ENCODE measurements at places on chromosomes 3 and 15.

DNA sequence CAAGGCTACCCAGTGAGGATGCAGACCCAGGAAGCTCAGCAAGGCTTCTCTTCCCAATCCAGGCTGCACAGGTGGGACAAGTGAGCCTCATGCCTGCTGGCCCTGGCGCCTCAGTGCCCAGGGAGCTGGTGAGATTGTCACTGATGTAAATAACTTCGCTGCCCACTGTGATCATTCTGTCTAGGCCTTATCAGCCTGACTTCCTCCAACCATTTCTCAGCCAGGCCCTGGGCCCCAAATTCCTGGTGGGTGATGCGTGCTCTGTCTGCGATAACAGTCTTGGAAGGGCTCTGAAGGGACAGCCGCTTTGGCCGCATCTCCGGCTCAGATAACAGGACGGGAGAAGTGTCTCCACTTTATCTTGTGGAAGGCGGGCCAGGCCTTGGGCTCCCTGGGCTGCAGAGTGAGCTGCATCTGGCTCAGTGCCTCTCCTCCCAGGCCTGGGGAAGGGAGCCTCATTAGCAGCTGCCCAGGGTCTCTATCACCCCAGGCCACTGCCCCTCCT is 2.2 kb upstream of the FBLN2 start:
- no peak overlapping the region for H3K27ac ChIP-seq
- no peak for DNase-seq
- H3K4me1 ChIP-seq = no peaks in the 10 kb centered on the region
- H3K27me3 ChIP-seq = peaks cover 8% of the 10 kb centered on the region
- no peaks in the 10 kb centered on the region for H3K36me3 ChIP-seq

DNA sequence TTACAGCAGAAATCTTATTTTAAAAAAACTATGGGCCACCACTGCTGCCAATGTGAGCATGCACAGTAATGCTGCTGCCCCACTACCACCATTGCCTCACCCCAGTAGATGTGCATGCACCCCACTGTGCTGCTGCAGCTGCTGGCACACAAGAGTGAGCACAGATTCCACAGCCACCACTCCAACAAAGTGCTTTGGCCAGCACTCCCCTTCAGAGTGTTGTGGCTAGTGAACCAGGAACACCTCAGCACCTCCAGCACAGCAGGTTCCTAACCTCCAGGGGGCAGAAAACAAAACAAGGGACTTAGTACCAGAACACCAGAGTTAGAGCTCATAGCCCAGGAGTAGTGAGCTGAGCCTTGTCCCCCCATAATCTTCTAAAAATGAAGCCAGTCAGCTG is 629.6 kb downstream of the PYDC2 start:
- H3K4me3 ChIP-seq = no peak overlapping the region
- no peak overlapping the region for H3K27ac ChIP-seq
- H3K36me3 ChIP-seq = no peaks in the 10 kb centered on the region
- H3K27me3 ChIP-seq = no peaks in the 10 kb centered on the region

GRCh38 chr15:65217526-65218482 is 6.5 kb upstream of the CILP start:
- H3K4me1 ChIP-seq = no peaks in the 10 kb centered on the region
- no peak overlapping the region for H3K4me3 ChIP-seq
- no peak for DNase-seq
- no peaks in the 10 kb centered on the region for H3K27me3 ChIP-seq

- H3K4me3 ChIP-seq = no peak overlapping the region
- H3K4me1 ChIP-seq = no peaks in the 10 kb centered on the region
- no peak overlapping the region for H3K27ac ChIP-seq
- H3K36me3 ChIP-seq = peaks cover 13% of the 10 kb centered on the region
- H3K27me3 ChIP-seq = no peaks in the 10 kb centered on the region
Observed at GRCh38 chr3:58095603-58096138, 87.4 kb downstream of the FLNB start.

- H3K27ac ChIP-seq = no peak overlapping the region
- no peaks in the 10 kb centered on the region for H3K27me3 ChIP-seq
- H3K4me1 ChIP-seq = no peaks in the 10 kb centered on the region
- H3K36me3 ChIP-seq = no peaks in the 10 kb centered on the region
Observed at GRCh38 chr3:134903837-134904236, 108.8 kb downstream of the EPHB1 start.

DNA sequence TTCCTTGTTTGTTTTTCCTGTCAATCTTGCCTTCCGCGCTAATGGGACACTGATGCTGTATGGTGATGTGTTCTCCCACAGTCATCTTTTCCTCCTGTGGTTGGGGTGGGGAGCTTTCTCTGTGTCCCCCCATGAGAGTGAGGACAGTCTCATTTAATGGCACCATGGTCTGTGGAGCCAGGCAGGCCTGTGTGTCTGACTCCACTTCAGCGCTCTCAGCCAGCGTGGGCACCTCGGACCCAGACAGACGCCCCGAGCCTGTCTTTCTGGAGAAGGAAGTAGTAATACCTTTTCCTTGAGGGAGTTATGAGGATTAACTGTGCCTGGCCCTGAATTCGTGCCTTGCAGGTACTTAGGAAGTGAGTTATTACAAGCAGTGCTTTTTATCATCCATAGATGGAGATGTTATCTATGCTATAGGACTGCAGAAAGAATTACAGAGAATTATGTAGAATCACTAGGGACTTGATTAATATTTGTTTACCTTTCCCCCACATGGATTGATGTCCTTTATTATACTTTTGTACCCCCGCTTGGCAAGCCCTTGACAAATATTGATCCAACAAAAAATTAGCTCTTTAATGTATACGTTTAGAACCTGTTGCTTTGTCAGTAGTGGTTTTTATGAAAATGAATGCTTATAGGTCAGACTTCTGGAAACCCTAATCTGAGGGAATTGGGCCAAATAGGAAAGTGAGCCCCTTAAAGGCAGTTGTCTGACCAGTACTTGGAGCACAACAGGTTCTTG is 152.4 kb downstream of the PGPEP1L start:
- H3K27me3 ChIP-seq = no peaks in the 10 kb centered on the region
- peaks cover 17% of the 10 kb centered on the region for H3K4me1 ChIP-seq
- no peaks in the 10 kb centered on the region for H3K36me3 ChIP-seq
- no peak overlapping the region for H3K27ac ChIP-seq

- no peak for DNase-seq
- no peaks in the 10 kb centered on the region for H3K4me1 ChIP-seq
- no peaks in the 10 kb centered on the region for H3K36me3 ChIP-seq
- no peaks in the 10 kb centered on the region for H3K27me3 ChIP-seq
- no peak overlapping the region for H3K27ac ChIP-seq
Observed at GRCh38 chr3:37777835-37778234, 83.8 kb upstream of the CTDSPL start.

DNA sequence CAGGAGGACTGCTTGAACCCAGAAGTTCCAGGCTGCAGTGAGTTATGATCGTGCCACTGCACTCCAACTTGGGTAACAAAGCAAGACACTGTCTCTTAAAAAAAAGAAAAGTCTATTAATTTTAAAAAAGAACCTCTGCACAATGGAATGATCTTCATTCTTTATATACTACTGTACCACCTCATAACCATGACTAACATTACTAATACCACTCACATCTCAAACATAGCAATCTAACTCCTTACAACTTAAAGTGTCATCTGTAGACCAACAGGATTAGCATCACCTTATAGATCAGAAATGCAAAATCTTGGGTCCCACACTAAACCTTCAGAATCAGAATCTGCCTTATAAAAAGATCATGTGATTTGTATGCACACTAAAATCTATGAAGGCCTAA is 48.8 kb upstream of the MAP4 start:
- no peak for DNase-seq
- H3K4me3 ChIP-seq = no peak overlapping the region
- H3K27ac ChIP-seq = no peak overlapping the region
- no peaks in the 10 kb centered on the region for H3K36me3 ChIP-seq
